ENCODE measurements at places on chromosomes 6 and 20.

GRCh38 chr20:10857352-10858070 is 183.7 kb upstream of the JAG1 start:
- no peak for DNase-seq

DNA sequence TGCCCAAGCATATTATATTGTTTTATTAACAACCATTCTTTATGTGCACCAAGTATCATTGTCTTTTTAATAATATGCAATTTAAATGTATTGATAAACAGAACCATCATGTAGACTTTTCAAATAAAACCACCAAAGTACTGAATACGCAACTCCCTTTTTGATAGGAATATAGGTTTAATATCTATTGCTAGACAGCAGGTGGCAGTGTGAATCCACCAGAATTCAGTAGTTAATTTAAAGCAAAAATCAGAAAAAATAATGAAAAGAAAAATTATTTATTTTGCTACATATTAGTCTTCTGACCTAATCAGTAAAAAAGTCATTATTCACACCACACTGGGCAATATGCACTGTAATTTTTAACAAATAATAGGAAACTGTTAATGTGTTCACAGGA is 143.7 kb downstream of the KLHL32 start:
- no peak for DNase-seq

DNA sequence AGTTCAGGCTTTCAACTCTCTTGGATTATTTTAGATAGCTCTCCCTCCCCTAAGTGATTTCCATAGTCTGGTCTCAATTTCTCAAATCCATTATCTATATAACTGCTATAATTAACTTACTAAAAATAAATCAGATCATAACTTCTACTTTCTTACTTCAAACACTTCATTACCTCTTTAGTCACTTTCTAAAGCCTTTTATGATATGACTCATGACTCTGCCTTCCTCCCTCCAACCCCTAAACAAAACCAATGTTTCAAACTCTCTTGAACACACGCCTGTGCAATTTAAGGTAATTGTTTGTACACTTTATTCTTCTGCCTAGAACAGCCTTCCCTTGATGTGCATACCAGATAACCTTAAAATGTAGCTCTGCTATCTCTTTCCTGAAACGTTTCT is 100.5 kb downstream of the LMBRD1 start:
- DNase-seq: no peak

DNA sequence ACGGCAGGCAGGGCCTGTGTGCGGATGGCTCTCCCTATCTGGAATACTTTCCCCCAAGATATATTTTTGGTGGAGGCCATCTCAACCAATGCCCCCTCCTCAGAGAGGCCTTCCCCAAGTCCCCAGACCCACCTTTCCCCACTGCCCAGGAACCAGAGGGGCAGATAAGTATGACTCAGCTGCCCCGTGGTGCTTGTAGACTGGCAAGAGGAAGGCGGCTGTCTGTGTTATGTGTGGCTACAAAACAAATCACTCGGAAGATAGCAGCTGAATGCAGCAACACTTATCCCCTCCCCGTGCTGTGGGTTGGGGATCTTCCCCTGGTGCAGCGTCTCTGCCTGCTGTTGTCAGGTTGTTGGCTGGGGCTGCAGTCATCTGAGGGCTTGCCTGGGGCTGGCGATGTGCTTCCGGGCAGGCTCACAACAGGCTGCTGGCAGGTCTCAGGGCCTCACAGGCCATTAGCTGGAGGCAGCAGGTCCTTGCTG is 7.1 kb downstream of the NPEPL1 start:
- no peak for DNase-seq

- DNase-seq: no peak
Measured at GRCh38 chr6:159059885-159060506, 15.2 kb upstream of the TAGAP start.

DNA sequence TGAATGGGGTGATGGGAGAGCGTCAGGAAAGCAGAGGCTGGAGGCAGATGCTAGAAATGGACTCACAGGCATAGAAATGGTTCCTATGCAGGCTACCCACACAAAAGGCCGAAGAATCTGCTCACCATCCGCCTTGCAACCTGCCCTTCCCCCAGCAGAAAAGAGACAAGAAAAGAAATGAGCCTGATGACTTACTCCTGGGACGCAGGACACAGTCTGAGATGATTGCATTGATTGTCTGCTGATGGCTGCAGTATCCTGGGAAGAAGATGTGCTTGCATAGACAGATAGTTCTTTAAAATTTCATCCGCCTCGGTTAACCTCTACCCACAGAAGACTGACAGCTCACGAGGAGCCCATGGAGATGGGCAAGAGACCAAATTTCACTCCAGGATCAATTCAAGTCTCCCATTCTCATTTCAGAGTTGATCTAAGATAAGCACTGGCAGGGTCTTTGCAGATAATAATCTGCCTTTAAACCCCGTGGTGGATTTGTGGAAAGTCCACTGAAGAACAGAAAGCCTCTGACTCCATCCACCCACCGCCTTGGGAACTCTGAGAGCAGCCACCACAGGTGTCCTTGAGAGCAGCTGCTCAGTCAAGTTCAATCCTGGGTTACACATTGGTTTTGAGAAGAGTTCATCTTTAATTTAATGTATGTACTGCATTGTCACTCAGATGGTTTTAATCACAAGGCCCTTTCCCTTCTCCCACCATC is 7.2 kb downstream of the AGPAT4 start:
- no peak for DNase-seq

GRCh38 chr6:27251606-27252251 is 4.2 kb downstream of the PRSS16 start:
- no peak for DNase-seq

GRCh38 chr6:16781348-16782169 is 20.3 kb upstream of the ATXN1 start:
- DNase-seq: no peak

DNA sequence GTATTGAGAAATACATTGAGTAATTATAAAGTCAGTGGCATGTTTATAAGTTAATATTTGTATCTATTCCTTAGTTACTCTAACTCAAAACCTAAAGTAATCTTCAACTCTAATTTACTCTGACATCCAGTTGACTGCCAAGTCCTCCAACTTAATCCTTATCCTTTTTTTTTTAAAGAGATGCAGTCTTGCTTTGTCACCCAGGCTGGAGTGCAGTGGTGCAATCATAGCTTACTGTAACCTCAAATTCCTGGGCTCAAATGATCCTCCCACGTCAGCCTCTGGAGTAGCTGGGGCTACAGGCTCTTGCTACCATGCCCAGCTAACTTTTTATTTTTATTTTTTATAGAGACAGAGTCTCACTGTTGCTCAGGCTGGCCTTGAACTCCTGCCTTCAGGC is 24.4 kb downstream of the PTPN1 start:
- DNase-seq: no peak

DNA sequence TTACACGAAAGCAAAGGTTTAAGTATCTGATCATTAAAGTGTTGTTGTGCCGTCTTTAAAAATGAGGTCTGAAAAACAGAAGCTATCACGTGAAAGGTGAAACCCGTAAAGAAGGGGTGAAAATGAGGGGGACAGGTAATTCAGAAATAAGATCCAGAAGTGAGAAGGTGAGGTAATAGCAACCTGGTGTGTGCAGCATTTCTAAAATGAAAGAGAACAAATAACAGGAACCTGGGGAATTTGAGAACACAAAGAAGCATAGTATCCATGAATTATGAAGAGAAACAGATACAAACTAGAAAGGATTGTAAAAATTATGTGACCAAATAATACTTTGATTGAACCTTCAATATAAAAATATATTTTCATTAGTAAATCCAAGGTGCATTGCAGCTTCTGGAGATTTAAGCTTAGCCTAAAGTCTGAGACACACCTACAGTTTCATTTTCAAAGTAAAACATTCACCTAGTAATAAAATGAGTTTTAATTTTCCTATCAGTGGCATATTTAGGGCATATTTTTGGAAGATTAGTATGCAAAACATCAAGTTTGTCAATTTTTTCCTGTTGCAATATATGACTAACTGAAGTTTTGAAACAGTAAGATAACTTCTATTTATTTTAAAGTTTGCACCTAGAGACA is 1.4 kb downstream of the HEY2 start:
- no peak for DNase-seq

DNA sequence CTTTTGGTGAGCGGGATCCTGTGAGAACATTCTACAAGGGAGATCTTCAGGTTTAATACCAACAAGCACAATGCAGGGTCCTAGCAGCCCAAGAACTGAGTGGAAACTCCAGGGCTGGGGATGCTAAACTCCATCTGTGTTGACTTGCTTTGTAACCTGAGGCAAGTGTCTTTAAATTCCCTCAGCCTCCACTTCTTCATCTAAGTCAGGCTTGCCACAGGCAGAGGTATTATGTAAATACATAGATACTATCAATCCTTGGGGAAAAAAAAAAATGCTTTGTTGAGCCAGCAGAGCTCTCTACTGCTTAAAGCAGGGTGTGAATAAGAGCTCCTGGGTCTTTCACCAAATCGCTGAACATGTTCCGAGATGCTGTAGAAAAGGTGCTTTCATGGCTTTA is 114.2 kb upstream of the PHACTR1 start:
- DNase-seq: no peak

DNA sequence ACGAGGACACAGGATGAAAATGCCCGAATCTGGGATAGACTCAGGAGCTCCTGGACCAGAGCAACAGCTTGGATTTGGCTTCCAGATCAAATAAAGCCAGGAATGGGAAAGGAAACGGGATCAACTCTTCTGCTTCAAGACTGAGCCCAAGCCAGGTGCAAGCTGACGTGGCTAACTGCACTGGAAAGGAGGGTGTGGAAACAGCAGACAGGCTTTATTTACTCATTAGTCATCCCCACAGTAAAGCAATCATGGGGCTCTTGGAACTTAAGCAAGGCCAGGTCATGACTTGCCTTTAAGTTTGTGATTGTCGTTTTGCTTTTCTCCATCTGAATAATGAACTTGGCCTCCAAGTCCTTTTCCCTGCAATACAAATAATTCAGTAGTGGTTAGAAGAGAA is 45.2 kb downstream of the KIF16B start:
- DNase-seq: no peak

GRCh38 chr20:20327746-20328145 is 40.2 kb upstream of the INSM1 start:
- no peak for DNase-seq

DNA sequence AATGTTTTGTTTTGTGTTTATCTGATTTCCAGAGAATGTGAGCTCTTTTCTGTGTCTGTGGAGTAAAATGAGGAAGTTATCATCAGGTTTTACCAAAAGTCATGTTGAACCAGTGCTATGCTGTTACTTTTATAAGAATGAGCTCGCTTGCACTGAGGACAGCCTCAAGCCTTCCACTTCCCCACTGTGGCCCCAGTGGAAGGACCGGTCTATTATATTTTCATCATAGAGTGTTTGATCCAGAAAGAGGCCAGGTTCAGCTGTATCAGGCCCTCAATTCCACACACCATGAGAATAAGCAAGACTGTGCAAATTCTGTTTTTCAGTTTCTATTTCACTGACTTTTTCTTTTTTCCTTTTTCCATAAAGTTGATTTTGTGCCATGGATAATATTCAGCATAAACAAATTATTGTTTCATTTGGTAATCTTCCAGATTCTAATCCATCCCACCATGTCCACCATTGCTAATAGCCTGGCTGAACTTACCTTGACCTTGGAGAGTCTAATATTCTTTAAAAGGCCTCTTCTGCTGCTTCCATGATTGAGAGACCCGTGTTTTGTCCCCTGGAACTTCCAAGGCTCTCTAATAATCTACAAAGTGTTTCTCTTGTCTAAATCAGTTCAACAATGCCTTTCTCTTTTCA is 286.2 kb downstream of the THBS2 start:
- no peak for DNase-seq

GRCh38 chr20:3629893-3630292 is 33.3 kb downstream of the GFRA4 start:
- DNase-seq: no peak

DNA sequence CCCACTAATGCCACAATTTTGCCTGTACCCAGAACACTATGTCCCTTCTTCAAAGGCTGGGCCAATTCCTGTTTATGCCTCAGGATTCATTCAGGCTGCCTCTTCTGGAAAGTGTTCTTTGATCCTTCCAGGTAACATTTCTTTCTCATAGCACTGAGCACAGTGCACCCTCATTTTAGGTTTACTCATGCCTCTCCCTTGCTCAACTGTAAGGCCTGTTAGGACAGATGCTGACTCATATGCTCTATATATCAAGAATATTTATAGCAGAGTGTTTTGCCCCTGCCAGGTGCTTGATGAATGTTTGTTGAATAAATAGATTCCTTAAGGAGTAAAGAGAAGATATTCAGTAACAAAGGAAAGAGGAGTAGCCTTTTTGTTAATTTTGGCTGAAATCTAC is 263.9 kb downstream of the PHF3 start:
- DNase-seq: no peak

DNA sequence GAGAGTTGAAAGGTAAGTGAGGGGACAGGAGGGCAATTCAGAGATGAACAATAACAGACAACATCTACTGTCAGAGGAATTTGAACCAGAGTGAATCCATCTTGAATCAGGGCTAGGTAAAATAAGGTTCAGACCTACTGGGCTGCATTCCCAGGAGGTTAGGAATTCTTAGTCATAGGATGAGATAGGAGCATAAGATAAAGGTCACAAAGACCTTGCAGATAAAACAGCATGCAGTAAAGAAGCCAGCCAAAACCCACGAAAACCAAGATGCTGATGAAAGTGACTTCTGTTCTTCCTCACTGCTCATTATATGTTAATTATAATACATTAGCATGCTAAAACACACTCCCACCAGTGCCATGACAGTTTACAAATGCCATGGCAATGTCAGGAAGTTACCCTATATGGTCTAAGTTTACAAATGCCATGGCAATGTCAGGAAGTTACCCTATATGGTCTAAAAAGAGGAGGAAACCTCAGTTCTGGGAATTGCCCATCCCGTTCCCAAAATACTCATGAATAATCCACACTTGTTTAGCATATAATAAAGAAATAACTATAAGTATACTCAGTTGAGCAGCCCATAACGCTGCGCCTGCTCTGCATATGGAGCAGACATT is 248.5 kb downstream of the HAO1 start:
- DNase-seq: no peak

DNA sequence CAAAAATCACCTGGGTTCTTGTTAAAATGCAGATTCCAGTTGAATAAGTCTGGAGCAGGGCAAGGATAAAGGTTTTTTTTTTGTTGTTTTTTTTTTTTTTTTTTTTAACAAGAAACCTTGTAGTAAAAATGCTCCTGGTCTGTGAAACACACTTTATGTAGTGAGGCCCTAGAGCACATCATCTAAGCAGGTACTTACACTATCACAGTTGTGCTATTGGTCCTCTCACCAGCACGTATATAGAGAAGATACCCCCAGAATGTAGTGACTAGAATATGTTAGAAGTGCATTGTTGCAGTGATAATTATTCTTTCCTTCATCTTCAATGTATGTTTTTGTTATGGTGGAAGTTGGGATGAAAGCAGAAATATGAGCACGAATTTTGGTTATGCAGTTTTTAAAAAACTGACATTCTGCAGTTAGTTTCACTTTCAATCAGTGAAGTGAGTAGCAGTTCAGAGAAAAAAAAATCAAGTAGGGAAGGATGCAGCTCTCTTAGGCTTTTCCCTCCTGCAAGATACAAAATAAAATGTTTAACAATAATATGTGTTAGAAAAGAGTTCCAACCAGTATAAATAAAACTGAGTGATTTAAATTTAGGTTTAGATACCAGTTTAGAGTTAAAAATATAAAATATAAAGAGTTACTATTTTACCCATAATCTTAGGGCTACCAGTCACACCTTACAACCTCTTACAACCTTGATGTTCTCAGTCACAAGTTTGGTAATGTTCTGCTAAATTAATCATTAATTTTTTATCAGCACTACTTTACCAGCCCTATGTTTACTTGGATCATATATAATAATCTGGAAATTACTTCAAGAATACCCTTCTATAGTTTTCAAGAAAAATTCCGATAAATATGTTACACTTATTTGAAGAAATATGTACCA is 9.2 kb upstream of the DEFB113 start:
- no peak for DNase-seq

- DNase-seq: no peak
Measured at GRCh38 chr20:32522526-32522775, 62.7 kb downstream of the NOL4L start.
